Stimulated activated CD4-positive, alpha-beta T cell treated with anti-CD3 and anti-CD28 coated beads, Interleukin-12 subunit alpha, Interleukin-12 subunit beta, amount 100 ng/mL, for 4 hours (primary cell): ENCODE measurements at places on chromosomes 13 and 19.

DNA sequence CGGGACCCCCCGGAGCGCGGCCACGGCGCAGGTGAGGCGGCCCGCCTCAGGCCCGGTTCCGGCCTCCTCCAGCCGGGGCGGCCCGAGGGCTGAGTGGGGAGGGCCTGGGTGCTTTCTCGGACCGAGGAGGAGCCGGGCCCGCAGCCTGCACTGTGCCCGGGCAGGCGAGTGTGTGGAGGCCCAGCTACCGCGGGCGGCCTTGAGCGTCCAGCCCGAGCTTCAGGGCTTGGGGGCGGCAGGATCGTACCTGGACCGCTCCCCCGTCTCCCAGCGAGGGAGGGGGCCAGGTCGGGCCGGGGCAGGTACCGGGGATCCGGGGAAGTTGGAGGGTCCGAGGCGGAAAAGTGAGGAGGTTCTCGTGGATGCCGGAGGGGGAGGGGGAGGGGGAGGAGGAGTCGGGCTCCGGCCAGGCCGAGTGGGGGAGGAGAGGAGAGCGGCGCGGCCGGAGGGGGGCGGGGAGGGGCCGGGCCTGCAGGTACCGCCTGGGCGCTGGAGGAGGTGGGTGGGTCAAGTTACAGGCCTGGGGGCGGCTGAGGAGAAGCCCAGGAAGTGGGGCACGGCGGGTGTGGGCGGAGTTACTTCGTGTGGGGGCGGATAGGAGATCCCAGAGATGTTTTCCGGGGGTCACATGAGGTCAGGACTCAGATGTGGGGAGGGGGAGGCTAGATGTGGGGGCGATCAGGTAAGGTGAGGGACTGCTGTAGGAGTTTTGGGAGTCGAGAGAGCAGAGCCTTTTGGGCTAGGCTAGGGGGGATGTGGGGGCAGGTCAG is 545 bp downstream of the NACC1 start:
- peak; percentile 51 for DNase-seq

GRCh38 chr13:62137629-62138405 is 722.2 kb upstream of the PCDH20 start:
- no peak for DNase-seq

DNA sequence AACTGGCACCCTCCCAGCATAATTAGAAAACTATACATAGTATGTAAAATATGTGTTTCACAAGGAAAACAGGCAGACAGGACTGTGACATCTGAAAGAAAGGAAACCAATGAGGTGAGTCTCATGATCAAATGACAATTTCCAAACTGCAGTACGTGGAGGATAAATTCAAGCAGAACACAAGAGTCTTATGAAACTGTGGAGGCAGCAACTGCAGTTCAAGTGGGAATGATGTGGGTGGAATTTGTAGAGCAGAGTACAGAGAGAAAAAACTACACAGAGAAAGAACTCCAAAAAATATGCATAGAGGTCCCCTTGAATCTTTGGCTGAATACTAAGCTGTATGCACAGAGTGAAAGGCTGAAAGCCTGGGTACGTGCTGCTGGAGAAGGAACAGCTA is 9.7 kb downstream of the SIGLEC6 start:
- no peak for DNase-seq

- DNase-seq = no peak
Measured at GRCh38 chr13:101875717-101876393, 423.4 kb downstream of the ITGBL1 start.

DNA sequence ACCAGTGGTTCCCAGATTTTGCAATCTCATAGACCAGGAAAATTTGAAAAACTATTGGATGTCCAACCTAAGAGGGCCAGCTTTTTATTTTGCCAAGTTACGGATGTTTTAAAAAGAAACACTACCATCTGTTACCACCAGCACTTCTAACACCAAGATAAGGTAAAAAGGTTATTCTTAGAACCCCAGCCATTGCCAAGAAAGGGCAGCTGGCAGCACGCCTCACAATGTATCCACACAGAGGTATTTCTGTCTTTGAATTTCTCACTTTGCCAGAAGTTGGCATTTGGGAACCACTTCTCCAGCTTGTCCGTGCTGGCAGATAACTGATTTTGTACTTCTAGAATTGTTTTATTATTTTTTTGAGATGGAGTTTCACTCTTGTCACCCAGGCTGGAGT is 28.7 kb downstream of the CAPN12 start:
- no peak for DNase-seq

DNA sequence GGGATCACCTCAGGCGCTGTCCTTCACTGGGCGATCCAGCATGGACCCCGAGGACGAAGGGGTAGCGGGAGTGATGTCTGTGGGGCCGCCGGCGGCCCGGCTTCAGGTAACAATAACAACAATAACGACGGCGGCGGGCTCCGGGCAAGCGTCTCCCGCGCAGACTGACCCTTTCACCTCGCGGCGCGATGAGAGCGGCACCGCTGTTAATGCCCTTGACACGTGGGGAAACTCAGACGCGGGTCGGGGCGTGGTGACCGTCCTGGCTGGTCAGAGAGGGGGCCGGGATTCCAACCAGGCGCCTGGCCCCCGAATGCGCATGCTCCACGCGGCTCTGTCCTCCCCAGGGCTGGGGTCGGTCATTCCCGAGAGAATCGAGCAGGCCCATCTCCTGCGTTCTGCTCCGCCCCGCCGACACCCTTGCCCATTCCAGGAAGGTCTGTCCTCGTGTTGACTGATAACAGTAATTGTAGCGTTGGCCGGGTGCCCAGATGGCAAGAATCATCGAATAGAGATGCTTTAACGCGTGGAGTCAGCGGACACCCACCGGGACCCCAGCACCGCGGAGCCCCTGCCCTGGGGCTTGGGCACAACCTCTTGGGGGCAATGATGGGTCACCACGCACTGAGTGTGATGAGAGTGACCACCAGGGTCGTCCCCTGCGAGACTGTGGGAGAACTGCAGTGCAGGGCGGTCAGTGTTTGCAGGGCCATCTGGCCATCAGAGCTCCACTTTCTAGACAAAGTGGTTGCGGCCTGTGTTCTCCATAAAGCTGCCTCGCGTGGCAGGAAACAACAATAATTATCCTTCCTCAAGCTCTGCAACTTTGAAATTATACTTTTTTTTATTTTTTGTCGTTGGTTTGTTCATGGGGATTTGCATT is 528 bp downstream of the ZNF8 start:
- peak; percentile 32 for DNase-seq

DNA sequence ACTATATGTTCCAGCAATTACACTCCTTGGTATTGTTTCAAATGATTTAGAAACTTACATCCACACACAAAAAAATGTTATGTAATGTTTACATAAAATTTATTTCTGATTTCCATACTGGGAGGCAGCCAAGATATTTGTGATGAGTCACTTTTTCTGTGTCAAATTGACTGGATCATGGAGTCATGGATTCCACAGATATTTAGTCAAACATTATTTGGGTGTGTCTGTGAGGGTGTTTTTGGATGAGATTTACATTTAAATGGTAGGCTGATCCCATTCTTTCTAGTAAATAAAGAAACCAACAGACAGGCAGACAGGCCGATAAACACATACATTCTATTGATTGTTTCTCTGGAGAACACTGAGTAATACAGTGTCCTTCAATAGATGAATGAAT is 562.8 kb downstream of the SLITRK6 start:
- DNase-seq = no peak

GRCh38 chr19:40091205-40092129 is 724 bp upstream of the ZNF780A start:
- no peak for DNase-seq

DNA sequence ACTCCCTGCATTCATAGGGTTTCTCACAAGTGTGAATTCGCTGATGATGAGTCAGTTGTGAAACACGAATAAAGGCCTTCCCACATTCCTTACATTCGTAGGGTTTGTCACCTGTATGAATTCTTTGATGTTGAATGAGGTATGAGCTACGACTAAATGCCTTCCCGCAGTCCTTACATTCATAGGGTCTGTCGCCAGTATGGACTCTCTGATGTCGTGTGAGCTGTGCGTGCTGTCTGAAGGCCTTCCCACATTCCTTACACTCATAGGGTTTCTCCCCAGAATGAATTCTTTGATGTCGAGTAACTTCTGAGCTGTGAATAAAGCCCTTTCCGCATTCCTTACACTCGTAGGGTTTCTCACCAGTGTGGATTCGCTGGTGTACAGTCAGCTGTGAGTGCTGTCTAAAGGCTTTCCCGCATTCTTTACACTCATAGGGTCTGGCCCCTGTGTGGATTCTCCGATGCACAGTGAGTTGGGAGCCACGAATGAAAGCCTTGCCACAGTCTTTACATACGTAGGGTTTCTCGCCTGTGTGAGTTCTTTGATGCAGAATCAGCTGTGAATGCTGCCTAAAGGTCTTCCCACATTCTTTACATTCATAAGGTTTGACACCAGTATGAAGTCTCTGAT is 30.5 kb upstream of the COX7A1 start:
- DNase-seq = no peak

DNA sequence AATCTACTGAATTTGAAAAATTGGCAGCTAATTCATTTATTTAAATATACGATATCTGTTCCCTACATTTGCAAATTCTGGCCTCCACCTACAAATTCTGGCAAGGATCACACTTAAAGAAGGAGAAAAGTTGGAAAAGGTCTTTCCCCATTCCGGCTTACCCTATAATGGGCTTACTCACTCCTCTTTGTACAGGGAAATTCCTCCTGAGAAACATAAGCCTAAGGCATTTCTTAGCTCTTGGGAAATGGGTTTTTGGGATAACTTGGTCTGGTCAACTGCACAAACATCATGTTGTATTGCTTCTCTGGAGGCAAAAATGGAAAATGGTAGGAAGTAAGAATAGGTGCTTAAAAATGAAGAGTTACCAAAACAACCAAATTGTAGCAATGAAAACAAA is 25.5 kb downstream of the KCTD12 start:
- DNase-seq = no peak

- no peak for DNase-seq
Measured at GRCh38 chr13:108508263-108508662, 121.1 kb upstream of the MYO16 start.

- DNase-seq = no peak
Measured at GRCh38 chr19:8017808-8018207, 12.4 kb upstream of the ELAVL1 start.

GRCh38 chr19:43726736-43727592 is 11.1 kb downstream of the IRGC start:
- DNase-seq = no peak

GRCh38 chr13:19927117-19927748 is 31.3 kb upstream of the ZMYM2 start:
- no peak for DNase-seq

DNA sequence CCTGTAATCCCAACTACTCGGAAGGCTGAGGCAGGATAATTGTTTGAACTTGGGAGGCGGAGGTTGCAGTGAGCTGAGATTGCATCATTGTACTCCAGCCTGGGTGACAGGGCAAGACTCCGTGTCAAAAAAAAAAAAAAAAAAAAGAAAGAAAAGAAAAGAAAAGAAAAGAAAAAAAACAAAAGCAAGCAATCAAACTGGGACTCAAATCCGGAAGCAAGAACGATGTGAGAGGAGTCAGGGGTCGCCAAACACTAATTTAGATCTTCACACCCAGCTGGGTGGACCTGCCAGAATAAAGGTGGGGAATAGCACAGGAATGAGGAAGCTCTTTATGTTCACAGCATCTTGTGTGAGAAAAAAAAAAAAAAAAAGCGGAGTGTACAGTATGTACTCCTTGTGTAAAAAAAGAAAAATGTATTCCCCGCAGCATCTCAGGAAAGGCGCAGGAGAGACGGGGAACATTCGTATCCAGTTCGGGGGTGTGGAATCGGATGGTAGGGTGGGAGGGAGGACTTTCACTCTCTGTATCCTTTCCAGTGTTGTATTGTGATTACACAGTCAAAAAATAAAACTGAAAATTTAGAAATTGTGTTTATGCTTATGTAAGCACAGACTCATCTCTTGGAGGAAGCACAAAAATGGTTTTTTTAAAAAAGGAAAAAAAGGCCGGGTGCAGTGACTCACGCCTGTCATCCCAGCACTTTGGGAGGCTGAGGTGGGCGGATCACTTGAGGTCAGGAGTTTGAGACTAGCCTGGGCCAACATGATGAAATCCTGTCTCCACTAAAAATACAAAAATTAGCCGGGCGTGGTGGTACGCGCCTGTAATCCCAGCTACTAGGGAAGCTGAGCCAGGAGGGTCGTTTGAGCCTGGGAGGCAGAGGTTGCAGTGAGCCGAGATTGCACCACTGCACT is 7.6 kb downstream of the DNAJB1 start:
- no peak for DNase-seq
